ENCODE measurements at places on chromosomes 12 and 14. TPM values are rescaled to one million over a fixed set of nuclear protein-coding genes. Genes with fewer than 3 reads are reported as not detected.

RND1 gene
- total RNA-seq: 3.7 TPM

RD3L gene
- not detected for total RNA-seq

MYF5 gene
- total RNA-seq: not detected

ANKRD33 gene
- 0.54 TPM for total RNA-seq

Measured in aorta (tissue), 5 donors.